ENCODE measurements at places on chromosomes 4 and X.
A peak's percentile ranks its signal among the peaks of the same experiment; 100 is the strongest.

DNA sequence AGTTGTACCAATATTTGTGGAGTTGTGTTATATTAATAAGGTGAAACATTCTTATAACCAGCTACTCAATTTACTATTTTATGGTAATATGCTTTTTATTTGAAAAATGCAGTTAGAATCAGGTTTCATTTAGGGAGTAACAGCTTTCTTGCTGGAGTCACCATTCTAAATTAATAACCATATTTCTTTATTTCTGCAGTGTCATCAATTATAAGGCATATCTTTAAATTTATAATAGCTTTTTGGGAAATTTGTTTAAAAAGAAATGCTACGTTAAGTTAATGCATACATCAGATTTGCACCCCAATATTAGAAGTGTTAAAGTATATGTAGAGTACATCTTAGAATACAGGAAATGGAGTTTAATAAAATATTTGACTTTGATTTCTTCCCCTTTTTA is 18.9 kb downstream of the USP38 start:
- no peak for DNase-seq
- H3K4me1 ChIP-seq = no peaks in the 10 kb centered on the region
- H3K27ac ChIP-seq = no peak overlapping the region
- H3K27me3 ChIP-seq = no peaks in the 10 kb centered on the region
- H3K4me3 ChIP-seq = no peak overlapping the region

DNA sequence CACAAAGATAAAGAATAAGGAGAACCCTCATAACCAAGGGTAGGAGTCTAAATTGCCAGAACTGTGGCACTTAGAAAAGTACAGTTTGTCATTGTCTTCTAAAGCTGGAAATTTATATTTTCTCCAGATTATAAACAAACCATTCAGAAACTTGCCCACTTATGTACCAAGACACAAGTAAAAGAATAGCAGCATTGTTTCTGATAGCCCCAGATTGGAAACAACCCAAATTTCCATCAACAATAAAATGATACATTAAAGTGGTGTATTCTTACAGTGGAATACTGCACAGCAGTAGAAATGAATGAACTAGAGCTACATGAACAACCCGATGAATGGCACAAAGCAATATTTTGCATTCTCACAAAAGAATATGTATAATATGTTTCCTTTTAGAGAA is 63.1 kb upstream of the PDHA1 start:
- no peaks in the 10 kb centered on the region for H3K27me3 ChIP-seq
- no peak overlapping the region for H3K4me3 ChIP-seq
- H3K27ac ChIP-seq = no peak overlapping the region
- no peak for DNase-seq
- no peaks in the 10 kb centered on the region for H3K36me3 ChIP-seq
- H3K4me1 ChIP-seq = no peaks in the 10 kb centered on the region

DNA sequence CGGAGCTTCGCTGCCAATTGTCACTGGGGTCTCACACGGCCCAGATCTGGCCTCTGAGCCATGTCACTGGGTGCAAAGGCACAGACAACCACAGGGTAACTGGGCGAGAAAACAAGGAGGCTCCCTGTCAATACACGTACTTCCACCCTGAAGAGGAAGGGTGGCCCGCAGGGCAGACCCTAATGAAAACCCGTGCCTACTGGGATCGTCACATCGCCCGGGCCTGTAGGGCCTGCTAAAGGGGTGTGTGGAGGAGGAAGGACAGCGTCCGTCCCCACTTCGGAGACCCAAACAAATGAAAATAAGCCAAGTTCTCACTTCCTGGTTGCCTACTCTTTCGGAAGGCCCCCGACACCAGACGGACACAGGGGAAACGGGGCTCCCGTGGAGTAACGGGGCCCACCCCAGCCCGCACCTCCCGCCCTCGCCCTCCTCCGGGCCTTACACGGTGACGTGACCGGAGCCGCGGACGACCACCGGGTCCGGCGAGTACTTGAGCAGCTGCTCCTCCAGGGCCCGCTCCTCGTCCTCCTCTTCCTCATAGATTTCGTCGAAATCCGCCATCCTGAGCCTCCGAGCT is 578 bp downstream of the CHIC2 start:
- peaks cover 7% of the 10 kb centered on the region for H3K4me1 ChIP-seq
- peak overlapping the region; percentile 98 for H3K27ac ChIP-seq
- peak; percentile 27 for DNase-seq
- peak overlapping the region; percentile 85 for H3K4me3 ChIP-seq

GRCh38 chr4:23887989-23888388 is 1.9 kb downstream of the PPARGC1A start:
- no peaks in the 10 kb centered on the region for H3K36me3 ChIP-seq
- no peak for DNase-seq
- H3K27me3 ChIP-seq = no peaks in the 10 kb centered on the region
- no peak overlapping the region for H3K27ac ChIP-seq

DNA sequence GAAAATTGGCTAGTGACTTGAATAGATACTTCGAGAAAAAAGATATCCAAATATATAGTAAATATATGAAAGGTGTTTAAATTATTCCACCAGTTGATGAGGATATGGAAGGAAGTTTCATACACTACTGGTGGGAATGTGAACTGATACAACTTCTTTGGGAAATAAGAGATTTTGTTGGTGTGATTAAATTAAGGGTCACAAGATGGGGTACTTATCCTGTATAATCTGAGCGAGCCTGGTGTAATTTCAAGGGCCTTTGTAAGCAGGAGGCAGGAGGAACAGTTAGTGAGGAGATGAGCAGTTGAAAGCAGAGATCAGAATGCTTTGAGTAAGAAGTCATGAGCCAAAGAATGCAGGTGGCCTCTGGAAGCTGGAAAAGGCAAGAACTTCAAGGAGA is 192.2 kb downstream of the KCTD8 start:
- no peaks in the 10 kb centered on the region for H3K4me1 ChIP-seq
- H3K36me3 ChIP-seq = no peaks in the 10 kb centered on the region
- H3K27me3 ChIP-seq = no peaks in the 10 kb centered on the region
- no peak overlapping the region for H3K4me3 ChIP-seq
- DNase-seq = no peak
